IPS-NIHi11 (cell line): ENCODE measurements at places on chromosomes 1 and 21.

GRCh38 chr1:220879509-220880361, 492 bp downstream of the HLX start:
- DNase-seq: peak; percentile 62

DNA sequence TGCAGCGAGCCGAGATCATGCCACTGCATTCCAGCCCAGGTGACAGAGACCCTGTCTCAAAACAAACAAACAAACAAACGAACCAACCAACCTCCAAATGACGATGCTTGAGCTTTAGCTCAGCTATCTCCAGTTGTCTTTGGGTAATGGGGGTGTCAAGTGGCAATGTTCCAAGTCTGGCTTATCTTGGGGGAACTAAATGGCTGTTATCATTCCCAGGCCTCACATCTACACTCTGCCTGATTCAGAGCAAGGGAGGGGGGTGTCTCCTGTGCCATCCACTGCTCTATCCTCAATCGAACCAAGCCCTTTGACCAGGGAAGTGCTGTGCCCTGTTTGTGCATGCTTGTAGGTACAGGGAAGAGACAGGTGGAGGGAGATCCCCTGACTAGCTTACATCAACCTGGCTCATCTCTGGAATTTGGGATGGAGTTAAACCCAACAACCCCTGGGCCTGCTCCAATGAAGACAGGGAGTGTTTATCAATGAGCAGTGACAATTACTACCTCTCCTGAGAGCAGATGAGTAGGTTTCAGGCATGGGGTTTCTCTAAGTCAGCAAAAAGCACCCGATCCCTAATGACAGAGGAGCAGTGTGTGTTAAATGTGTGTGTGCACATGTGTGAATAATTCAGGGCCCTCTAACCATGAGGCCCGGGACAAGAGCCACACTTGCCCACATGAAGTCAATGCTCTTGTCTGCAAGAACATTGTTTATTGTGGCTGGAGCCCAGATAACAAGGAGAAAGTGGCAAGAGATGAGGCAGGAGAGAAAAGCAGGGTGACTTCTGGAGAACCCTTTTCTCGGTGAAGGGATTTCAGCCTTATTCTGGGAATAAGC, 20.3 kb upstream of the IL6R start:
- no peak for DNase-seq

DNA sequence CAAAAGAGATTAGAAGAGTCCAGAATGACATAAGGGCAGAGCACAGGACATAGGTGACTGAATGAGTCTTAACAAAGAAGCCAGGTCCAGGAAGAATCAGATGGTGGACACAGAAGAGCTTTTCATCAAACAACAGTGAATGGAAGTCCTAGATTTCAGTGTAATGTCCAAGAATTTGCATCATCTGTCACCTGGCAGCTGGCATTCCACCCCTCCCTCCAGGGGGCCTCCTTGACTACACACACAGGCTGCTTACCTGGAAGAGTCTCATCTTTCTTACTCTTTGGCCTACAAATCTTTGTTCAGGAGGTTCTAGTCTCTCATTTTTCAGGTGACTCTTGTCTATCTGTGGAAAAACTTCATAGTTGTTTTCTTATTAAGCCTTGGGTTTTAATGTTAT, 36.2 kb downstream of the GORAB start:
- DNase-seq: no peak

DNA sequence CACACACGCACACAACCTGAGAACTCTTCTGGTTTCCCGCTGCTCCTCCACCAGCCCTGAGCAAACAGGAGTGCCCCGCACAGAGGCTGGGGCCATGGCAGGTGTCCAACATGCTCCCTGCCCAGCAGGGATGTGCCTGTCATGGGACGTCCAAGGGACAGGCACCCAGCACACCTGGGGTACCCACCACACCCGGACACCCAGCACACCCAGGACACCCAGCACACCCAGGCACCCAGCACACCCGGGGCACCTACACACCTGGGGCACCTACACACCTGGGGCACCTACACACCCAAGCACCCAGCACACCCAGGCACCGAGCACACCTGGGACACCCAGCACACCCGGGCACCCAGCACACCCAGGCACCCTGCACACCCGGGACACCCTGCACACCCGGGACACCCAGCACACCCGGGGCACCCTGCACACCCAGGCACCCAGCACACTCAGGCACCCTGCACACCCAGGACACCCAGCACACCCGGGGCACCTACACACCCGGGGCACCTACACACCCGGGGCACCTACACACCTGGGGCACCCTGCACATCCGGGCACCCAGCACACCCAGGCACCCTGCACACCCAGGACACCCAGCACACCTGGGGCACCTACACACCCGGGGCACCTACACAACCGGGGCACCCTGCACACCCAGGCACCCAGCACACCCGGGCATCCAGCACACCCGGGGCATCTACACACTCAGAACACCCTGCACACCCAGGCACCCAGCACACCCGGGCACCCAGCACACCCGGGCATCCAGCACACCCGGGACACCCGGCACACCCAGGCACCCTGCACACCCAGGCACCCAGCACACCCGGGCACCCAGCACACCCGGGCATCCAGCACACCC, 37.9 kb downstream of the UBE2G2 start:
- no peak for DNase-seq

DNA sequence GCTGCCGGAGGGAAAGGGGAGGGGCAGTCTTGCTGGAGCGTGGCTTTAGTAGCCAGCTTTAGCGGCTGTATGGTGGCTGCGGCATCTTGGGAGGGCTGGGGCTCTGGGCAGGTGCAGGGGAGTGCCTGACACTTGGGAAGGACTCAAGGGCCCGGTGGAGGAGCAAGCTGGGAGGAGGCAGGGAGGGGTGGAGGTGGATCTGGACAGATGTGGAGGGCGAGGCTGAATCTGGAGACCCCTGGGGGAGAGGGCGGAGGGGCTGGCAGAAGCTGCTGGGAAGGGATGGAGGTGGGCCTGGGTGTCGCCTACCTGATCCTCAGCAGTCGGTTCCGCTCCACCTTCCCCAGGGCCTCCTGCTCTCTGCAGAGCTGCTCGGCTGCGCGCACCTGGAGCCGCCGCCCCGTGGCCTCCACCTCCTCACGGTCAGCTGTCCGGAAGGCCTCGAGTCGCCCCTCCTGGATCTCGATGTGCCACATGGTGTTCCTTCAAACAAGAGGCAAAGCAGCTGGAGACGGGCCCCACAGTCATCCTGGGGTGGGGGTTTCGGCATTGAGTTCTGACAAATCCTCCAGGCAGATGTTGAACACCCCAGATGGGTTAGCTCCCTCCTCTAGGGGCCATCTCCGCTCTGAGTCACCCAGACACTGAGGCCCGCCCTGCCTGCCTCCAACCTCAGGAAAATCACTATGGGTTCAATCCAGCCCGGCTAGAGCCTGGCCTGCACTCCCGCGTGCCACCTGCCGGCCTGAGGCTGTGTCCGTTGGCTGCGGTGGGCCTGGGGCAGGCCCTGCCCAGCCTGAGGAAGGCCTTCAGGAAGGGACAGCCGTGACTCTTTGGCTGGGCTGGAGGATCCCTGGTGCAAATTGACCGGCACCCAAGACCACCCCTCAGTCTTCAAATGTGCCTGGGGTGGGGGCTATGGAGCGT, 29.6 kb downstream of the CFAP74 start:
- no peak for DNase-seq

- no peak for DNase-seq
Measured at GRCh38 chr1:212402666-212403321, 11.9 kb downstream of the PACC1 start.

- no peak for DNase-seq
Measured at GRCh38 chr1:110242062-110242461, 31.9 kb downstream of the KCNC4 start.

DNA sequence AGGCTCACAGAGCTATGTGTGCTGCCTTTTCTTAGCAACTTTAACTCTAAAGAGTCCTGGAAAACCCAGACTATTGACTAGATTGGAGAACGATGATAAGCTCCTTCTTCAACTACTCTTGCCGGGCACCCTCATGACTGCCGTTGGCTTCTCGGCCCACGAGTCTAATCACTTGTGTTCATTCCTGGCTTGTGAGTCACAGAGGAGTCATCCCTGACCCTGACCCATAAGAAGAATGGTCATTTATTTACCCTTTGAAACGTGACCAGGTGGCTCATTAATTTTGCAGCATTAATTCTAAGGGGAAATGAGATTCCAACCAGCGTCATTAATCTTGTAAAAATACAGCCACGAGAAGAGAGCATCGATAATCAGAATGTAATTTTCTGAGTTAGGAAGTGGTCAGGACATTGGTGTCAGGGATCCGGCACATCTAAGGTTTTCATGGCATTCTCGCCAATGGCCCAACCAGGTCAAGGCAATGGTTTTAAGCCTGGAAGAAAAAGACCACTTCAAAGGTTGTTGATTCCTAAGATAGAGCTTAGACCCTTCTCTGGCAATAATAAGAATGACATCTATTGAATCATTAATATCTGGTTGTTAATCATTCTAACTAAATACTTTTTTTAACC, 183.6 kb upstream of the RUNX1 start:
- no peak for DNase-seq

- DNase-seq: no peak
Measured at GRCh38 chr1:47893412-47893811, 103.8 kb downstream of the TRABD2B start.

DNA sequence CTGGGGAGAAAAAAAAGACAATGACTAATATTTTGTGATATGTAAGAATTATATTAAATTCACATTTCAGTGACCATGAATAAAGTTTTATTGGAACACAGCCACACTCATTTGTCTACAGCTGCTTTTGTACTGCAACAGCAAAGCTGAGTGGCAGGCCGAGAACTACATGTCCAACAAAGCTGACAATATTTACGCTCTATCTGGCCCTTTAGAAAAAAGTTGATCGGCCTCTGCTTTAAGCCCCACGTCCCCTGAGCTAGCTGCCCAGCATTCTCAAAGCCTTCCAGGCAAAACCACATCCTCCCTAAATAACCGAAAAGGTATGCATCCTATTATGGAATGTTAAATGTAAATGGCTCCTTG, 8.6 kb downstream of the SLC2A1 start:
- DNase-seq: no peak

DNA sequence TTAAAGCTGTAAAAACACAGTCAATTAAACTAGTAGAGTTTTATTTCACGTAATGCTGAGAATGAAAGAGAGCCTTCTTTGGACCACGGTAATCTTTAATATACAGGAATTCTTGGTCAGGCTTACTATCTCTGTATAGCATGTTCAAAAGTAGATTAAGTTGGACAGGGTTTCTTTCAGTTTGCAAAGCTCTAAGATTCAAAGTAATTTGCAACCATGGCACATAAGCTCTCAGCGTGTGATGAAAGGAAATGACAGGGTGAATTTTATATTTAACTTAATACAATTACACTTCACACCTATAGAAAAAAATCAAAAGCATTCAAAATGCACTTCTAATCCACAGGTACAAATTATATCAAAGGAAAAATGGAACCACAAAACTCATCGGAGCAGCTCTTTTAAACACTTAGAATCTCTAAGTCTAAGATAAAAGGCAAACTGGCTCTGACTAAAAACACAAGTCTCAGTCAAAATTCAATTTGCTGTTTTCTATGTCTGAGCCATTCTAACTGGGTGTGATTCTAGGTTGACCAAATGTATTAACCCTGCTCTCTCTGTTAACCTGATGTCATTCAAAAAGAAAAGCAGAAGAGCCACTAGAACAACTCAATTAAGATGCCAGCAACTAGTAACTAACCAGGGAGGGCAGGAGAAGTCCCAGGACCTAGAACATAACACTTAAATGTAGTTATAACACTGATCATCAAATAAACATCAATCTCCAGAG, 147.7 kb downstream of the RERE start:
- DNase-seq: no peak

- no peak for DNase-seq
Measured at GRCh38 chr1:7373876-7374562, 397.1 kb upstream of the VAMP3 start.

DNA sequence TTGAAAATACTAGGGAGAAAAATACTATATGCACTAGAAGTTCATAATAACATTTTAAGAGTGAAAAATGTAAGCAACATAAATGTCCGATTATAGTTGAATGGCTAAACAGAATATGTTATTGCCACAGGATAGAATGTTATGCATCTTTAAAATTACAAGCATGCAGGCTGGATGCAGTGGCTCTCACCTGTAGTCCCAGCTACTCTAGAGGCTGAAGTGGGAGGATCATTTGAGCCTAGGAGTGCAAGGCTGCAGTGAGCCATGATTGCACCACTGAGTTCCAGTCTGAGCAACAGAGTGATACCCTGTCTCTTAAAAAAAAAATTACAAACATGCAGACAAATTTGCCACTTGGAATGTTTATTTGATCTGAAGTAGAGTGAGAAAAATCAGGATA, 3.0 kb upstream of the BATF3 start:
- DNase-seq: no peak

GRCh38 chr1:218350801-218351266, 5.7 kb downstream of the TGFB2 start:
- no peak for DNase-seq

GRCh38 chr1:109283748-109284600, 1.0 kb upstream of the PSRC1 start:
- DNase-seq: no peak

DNA sequence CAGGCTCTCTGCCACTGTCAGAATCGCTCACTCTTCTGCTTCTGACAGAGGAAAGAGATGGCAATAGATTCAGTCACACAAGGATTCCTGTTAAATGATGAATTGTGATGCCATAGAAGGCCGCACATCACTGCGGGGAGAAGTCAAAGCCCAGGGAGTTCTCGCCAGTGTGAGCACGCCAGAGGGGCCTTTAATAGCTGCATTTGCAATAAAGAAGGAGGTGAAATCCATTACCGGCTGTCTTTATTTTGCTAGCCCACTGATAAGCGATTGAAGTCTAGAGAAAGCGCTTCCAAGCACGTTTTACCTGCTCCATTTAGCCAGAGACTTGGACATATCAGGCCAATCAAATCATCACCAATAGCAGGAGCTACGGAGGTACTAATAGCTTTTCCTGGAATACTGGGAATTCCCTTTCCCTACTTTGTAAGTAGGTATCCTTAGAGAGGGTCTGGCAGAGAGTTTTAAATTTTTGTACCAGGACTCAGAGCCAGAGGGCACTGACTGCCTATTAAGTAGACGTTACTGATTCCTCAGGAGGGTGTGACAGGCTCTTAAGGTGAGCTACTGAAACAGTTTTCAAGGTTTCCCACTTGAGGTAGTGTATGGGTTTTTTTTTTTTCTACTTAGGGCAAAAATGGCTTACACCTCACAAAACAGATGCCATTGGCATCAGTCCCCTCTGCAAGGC, 10.2 kb upstream of the TARBP1 start:
- DNase-seq: no peak

DNA sequence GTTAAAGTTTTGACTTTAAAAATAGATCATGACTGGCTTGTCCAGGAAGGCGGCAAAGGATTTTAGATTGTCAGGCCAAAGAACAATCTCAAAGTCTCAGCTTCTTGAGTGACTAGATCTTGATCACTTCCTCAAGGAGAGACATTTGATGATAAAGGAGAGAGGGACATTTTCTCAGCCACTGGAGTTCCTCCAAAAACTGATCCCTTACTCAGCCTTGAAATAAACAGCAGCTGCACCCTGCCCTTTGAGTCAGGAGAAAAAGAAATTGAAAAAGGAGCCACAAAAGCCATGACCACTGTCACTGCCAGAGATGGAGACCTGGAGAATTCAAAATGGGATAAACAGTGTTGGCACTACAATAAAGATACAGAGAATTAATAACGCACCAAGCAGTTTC, 288.4 kb upstream of the PRMT6 start:
- DNase-seq: no peak

- DNase-seq: no peak
Measured at GRCh38 chr1:212179394-212180076, 105.7 kb upstream of the PPP2R5A start.

GRCh38 chr1:84969489-84970250, 27.2 kb downstream of the MCOLN2 start:
- no peak for DNase-seq

- no peak for DNase-seq
Measured at GRCh38 chr21:27425172-27425571, 458.3 kb upstream of the ADAMTS5 start.

- DNase-seq: peak; percentile 31
Measured at GRCh38 chr1:32199717-32200072, 700 bp upstream of the CCDC28B start.
